ENCODE measurements at places on chromosomes 11 and 22.

- DNase-seq: no peak
These were observed 33.7 kb downstream of the A4GALT start for GRCh38 chr22:42686756-42687491.

- no peak for DNase-seq
These were observed 746.1 kb upstream of the LRRC4C start for GRCh38 chr11:42205518-42205917.

- DNase-seq: no peak
These were observed 811.1 kb upstream of the RAG2 start for GRCh38 chr11:37409124-37409523.

DNA sequence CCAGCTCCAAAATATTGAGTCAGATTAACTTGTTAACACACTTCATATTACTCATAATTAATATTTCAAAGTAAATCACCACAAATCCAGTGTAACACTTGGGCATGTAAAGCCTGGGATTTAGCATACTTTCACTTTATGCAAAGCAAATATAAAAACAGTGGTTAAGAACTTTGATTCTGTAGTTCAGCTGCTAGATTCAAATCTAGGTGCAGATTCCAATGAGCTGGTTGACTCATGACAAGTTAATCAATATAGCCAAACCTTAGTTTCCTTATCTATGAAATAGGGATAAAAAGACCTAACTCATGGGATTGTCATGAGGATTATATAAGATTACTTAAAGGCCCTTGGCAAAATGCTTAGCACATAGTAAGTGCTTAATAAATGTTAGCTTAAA, 45.9 kb downstream of the ARHGAP42 start:
- no peak for DNase-seq

DNA sequence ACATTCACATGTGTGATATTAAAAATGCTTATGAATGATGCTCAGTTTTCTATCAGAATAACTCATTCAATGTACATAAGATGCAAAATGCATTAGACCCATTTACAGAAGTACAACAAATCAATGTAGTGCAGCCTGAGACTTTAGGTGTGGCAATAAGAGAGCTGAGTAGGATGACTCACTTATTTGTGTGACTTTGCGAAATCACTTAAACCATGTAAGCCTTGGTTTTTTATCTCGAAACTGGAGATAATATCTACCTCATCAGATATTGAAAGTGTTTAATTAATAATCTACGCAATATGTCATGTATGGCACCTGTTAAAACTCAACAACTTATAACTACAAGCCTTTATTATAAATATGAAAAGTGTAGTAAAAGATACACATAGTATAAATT, 105.7 kb upstream of the LUZP2 start:
- no peak for DNase-seq

DNA sequence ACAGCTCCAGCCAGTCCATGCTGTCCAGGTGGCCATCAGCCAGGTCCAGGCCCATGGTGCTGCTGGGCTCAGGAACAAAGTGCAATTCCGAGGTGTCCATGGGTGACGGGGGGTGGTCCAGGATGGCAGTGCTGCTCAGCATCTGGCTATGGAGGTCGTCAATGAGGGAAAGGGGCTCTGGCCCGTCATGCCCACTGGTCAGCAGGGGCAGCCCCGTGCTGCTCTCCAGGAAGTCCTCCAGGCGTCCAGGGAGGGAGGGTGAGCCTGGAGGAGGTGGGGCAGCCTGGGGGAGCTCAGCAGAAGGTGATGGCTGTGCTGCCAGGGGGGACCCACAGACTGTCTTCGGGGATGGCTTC, 41.1 kb downstream of the SGSM3 start:
- no peak for DNase-seq

- no peak for DNase-seq
These were observed 563 bp upstream of the PSMA1 start for GRCh38 chr11:14520747-14521151.
